ENCODE measurements at places on chromosomes 7 and 10.

GRCh38 chr7:14288701-14289100 is 299.2 kb upstream of the ETV1 start:
- no peak for DNase-seq

GRCh38 chr7:46162609-46163008 is 241.5 kb upstream of the IGFBP3 start:
- DNase-seq, result no peak

DNA sequence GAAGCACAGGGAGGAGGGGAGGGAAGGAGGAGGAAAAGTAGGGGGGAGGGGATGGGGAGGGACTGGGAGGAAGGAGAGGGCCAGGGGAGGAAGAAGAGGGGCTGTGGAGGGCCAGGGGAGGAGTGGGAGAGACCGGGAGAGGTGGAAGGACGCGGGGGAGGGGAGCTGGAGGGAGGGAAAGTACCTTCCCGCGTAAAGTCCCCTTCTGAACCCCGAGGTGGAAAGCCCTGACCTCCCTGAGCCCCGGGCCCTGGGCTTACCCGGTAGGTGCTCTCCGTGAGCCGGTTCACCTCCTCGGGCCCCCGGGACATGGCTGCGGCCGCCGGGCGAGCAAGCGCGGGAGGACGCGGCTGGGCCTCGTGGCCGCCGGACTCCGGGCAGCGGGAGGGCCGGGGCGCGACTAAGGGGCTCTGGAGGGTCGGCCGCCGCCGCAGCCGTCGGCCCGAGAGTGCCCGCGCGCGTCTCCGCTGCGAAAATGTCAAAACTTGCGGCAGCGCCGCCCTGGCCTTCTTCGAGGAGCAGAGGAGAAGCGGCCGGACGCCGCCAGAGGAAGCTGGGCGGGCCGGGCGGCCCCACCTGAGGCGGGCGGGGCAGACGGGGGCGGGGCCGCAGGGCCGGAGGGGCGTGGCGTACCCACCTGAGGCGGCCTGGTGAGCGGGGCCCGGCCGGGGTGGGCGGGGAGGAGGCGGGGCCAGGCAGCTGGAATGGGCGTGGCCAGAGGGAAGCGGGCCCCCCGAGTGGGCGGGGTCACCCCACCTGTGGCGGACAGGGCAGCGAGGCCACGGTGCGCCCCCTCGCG is at the start of gene BAIAP2L1:
BAIAP2L1 (minus strand) TSS at position 549 of the 799 bp plus-strand sequence; CDS start at position 311, 238 bp downstream.
- DNase-seq, result peak; percentile 90

DNA sequence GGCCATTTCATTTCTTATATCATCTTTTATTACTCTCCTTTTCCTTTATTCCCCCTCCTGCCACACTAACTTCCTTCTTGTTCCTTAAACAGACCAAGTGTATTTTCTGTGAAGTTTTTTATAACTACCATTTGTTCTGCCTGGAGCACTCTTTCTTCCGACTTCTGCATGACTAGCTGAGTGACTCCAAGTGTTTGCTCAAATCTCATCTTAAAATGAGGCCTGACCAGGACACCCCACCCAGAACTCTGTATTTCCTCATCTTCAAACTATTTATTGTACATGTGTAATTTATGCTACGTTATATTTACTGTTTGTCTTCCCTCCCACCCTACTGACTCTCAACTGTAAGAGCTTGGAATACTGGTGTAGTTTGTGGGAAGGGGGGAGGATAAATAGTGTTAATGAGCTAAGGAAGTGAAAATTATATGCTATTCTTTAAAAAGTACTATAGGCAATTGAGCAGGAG is 3.2 kb downstream of the MINDY3 start:
- DNase-seq, result no peak

DNA sequence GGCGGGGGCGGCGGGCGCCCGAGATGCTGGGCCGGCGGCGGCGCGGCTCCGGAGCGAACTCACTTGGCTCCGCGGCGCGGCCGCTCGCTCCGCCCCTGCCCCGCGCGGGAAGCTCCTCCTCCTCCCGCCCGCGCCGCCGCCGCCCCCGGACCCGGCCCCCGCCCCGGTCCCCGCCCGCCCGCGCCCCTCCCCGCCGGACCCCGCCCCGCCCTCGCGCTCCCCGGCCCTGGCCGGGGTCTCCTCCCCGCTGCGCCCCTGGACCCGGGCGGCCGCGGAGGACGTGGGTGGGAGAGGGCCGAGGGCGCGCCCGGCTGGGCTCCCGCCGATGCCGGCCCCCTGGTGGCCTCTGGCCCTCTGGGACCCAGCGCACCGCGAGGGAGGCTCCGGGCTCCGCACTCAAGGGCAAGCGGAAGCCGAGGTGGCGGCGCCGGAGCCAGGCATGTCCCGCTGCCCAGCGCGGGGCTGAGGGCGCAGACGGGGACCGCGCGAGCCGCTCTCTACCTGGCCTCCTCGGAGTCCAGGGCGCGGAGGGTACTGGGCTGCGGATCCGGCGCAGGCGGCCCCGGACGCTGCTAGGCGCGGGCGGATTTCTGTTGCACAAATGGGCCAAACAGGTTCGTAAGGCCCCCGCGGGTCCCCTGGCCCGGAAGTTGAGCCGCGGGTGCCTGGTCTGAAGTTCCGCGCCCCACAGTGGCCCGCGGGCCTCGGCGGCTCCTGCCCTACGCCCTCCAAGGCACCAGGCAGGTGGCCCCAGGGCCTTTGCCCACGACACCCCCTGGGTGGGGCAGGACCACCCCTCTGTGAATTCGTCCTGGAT is at the start of gene TCERG1L:
TCERG1L (minus strand) TSS at position 61 of the 817 bp plus-strand sequence. CDS start 86 bp downstream, outside the sequence.
- peak; percentile 6 for DNase-seq

GRCh38 chr10:19178675-19179074 is 130.1 kb downstream of the MALRD1 start:
- no peak for DNase-seq

DNA sequence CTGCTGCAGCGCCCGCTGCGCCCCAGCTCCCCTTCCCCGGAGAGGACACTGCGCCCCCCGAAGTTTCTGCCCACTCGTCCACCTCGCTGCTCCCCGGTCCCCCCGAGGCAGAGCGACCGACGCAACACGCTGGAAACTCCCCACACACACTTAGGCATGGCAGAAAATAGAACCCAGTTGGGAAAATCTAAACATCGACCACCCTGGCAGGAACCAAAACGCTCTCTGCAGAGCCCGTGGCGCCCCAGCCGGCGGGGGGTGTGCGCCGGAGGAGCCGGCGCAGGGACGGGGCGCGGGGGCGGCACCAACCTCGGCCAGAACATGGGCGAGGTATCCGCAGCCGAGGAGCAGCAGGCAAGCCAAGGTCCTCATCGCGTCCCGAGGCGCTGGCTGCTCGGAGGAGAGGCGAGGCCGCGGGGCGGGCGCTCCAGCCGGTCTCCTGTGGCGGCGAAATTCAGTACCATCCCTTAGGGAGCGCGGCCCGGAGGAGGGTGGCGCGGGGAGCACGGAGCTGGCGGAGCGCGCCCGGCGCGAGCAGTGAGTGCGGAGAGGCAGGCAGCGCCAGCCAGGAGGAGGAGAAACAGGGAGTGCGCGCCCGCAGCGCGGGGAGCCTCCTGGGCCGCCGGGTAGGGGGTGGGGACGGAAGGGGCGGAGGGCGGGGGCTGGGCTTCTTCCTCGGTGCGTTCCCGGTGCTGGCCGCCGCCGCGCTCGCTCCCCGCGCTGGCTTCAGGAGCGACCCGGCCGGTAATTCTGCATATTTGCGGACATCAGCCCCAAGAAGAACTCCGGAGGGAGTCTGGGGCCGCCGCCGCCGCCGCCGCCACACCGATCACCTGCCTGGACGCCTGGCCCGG is 789 bp downstream of the PDGFA start:
- DNase-seq, result peak; percentile 34

DNA sequence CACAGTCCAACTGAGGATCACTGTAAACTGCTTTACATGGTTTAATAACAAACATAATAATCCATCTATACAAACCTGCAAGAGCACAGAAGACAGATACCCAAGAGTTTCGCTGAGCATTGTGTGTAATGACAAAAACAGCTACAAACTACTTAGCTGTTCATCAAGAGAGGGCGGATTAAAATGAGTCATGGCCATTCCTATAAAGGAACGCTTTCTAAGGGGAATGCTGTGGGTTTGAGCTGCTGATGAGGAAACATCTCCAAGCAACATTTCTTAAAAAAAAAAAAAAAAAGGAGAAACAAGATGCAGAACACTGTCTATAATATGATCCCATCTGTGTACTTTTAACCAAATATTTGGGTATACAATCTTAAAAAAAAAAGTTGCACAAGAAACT is 33.8 kb downstream of the VOPP1 start:
- no peak for DNase-seq

Data from CD4-positive, alpha-beta T cell treated with Interleukin-12 subunit alpha and Interleukin-12 subunit beta, for 1 hour (primary cell).